Hippocampal formation (tissue), 2 donors: ENCODE measurements at places on chromosomes 11 and 22.

- no peak for DNase-seq
These were observed 50.6 kb downstream of the CYB5R2 start for GRCh38 chr11:7622721-7623120.

GRCh38 chr11:28514391-28514790 lies 406.2 kb downstream of the METTL15 start:
- DNase-seq, result no peak

- no peak for DNase-seq
These were observed at the start of gene TNNI2 for GRCh38 chr11:1838426-1839144. Gene TNNI2 (plus strand): TSS chr11:1838981. CDS start chr11:1839697, 716 bp downstream.

- no peak for DNase-seq
These were observed 277.1 kb downstream of the TTC28 start for GRCh38 chr22:28402539-28402938.

DNA sequence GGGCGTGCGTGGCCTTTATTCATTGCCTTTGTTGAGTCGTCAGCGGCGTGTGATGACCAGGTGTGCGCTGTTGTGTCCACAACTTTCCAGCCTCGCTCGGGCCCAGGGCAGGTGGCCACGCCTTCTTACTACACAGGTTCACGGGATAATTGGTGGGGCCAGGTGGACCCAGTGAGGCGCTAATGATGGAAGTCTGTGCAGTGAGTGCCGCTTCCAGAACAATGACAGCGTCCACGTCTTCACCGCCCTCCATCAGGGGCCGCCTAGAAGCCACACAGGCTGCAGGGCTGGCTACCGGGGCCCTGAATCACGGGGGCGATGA lies 1197.3 kb downstream of the BRD1 start:
- DNase-seq, result no peak

DNA sequence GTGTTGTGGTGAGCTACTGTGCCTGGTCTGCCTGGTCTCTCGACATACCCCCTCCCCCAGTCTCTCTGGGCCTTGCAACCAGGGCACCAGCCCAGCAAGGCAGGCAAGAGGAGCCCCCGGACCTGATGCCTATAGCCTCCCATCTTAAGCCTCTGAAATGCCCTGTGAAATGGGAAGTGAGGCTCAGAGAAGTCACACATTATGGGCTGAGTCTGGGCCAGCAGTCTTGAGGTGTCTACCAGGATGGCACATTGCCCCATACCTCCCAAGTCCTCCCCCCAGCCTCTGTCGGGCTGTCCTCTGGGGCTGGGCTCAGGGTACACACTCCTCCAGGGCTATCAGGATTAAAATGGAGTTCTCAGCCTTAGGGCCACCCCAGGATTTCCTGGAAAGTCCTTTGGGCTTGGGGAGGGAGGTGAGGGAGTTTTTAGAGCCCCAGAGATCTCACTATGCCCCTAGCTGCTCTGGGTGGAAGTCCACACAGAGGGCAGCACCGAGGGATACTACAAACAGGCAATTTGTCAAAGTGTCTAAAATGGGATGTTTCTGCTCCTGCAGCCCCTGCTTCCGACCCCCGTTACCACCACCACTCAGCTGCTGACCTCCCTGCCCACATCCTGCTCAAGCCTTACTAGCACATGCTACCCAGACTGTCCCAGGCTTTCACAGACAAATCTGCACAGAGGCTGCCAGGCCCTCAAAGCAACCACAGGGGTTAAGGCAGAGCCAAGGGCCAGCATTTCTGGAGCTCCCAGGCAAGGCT lies 3.1 kb upstream of the SH3BP1 start:
- DNase-seq, result no peak

DNA sequence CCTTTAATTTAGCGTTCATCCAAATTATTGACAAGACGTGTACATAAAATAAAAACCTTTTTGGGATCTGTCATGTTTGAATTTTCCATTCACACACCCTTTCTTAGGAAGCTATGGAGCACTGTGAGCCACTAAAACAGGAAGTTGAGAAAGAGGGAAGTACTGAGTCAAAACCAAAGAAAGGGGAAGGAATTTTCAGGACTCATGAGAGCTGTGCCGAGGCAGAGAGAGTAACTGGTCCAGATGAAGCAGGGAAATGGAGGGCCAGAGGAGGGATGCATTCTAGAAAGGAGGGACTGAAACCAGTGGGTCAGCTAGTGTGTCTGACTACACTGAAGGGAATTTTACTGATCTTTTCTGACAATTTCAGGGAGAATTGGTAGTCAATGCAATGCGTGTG lies 24.9 kb downstream of the APLP2 start:
- no peak for DNase-seq

- DNase-seq, result no peak
These were observed 25.8 kb upstream of the IL10RA start for GRCh38 chr11:117960406-117960805.

GRCh38 chr11:128310005-128310404 lies 277.4 kb downstream of the ETS1 start:
- DNase-seq, result no peak

DNA sequence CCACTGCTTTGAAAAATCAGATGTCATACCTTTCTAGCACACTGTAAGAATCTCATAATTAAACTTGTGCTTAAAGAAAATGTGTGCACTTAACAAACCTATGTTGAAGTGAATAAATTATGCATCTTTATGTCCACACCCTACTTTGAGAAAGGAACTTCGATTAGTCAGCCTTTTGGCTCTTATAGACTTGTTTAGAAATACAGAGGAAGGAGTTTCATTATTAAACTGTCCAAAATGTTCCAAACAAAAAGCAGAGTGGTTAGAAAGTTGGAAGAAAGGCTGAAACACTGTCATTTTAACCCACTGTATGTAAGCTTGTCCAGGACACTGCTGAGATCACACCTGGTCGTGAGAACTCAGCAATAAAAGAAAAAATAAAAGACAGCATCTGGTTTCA lies 863.2 kb upstream of the CHORDC1 start:
- DNase-seq, result no peak

- DNase-seq, result no peak
These were observed 19.2 kb downstream of the SERPIND1 start for GRCh38 chr22:20792966-20793728.

GRCh38 chr11:11387622-11388305 lies 34.7 kb upstream of the CSNK2A3 start:
- no peak for DNase-seq

- DNase-seq, result no peak
These were observed 34.8 kb upstream of the POU2AF1 start for GRCh38 chr11:111413849-111414248.

- peak; percentile 54 for DNase-seq
These were observed 13.8 kb downstream of the CARS1 start for GRCh38 chr11:3043315-3043871.

GRCh38 chr11:130611791-130612251 lies 163.4 kb downstream of the ADAMTS15 start:
- DNase-seq, result no peak

GRCh38 chr22:28923826-28924732 lies 40.7 kb downstream of the ZNRF3 start:
- no peak for DNase-seq

GRCh38 chr11:128227466-128227865 lies 359.9 kb downstream of the ETS1 start:
- DNase-seq, result no peak

GRCh38 chr11:57903441-57904123 lies 120.1 kb upstream of the OR9Q1 start:
- DNase-seq, result no peak

- DNase-seq, result no peak
These were observed 66.9 kb downstream of the ARFGAP2 start for GRCh38 chr11:47109727-47110246.

DNA sequence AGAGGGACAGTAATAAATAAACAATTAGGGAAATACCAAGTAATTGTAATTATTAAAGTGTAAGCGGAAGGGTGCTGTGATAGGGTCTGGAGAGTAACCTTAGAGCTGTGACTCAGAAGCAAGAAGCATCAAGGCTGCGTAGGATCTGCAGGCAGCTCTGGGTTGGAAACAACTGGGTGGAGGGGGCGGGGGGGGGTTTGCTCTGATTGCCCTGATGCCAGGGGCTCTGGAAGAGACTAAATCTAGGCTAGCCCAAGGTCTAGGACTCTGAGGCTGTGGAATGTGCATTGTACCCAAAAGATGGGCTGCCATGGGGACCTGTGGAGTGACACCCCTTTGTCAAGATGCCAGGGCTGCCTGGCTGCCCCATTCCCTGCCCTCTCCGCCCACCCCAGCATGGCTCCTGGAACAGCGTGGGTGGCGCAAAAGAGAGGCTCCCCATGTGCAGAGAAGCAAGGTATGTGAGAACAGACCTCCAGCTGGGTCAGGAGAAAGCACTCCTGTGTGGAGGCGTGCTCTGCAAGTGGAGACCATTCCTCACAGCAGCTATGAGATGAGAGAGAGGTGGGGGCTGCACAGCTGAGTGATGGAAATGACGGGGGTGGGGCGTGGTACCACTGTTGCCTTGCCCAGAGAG lies 101.1 kb upstream of the CRYBB3 start:
- no peak for DNase-seq

- no peak for DNase-seq
These were observed 77.5 kb upstream of the BID start for GRCh38 chr22:17851759-17852158.

- DNase-seq, result no peak
These were observed 29.3 kb upstream of the TCF20 start for GRCh38 chr22:42299586-42300258.

- no peak for DNase-seq
These were observed 14.5 kb upstream of the MRTFA start for GRCh38 chr22:40651057-40651456.

GRCh38 chr11:15969281-15969680 lies 387.1 kb downstream of the SOX6 start:
- DNase-seq, result peak; percentile 37

- no peak for DNase-seq
These were observed 936 bp downstream of the CECR2 start for GRCh38 chr22:17370026-17370765.

DNA sequence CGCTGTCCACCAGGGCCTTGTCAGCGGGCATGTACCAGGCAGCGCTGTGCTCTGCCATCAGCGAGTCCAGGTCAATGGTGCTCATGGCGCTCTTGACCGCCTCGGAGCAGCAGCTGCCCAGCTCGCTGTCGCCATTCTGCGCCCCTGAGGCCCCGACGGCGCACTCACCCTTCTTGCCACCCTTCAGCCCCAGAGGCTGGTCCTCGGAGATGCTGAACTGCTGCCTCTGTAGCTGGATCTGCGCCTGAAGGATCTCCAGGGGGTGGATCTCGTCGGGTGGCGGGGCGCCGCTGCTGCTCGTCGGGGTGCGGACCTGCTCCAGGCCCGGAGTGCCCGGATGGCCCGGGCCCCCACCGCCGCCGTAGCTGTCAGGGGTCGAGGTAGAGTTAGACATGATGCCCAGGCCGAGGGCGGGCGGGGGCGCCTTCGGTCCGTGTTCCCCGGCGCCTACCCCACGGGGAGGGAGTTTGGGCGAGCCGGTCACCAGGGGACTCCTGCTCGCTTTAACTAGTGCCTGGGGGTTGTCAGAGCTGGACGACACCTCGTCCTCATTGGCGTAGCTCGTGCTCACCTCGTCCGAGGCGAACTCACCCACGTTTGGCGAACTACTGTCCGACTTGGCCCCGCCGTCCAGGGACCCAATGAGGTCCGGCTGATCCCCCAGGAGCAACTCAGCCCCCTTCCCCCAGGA lies 4.6 kb downstream of the MN1 start:
- DNase-seq, result no peak

DNA sequence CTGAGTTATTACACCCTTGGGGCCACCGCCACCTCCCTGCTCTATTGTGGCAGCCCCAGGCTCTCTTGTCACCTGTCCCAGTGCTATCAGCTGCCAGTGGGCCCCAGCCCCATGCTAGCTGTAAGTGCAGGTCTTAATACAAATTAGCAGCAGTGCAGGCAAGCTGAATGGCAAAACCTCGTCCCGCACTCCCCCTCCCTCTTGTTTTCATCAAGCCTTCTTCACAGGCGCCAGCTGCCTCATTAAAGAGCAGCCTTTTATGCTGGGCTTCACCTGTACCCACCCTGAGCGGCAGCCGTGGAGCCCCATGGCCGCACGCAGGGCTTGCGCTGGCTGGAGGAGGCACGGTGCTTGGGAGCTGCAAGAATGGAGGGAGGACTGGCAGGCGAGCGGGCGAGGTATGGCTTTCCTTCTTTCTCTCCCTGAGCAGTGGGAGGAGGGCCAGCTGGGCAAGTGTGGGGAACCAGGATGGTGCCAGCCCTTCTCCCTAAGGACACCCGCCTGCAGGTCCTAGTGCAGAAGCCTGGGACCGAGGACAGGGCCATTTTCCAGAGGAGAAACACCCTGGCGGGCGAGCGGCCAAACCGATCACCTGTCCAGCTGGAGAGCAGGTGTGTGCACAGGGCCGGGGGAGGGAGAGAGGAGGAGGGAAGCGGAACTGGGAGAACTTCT lies 70.7 kb downstream of the FLI1 start:
- DNase-seq, result no peak

DNA sequence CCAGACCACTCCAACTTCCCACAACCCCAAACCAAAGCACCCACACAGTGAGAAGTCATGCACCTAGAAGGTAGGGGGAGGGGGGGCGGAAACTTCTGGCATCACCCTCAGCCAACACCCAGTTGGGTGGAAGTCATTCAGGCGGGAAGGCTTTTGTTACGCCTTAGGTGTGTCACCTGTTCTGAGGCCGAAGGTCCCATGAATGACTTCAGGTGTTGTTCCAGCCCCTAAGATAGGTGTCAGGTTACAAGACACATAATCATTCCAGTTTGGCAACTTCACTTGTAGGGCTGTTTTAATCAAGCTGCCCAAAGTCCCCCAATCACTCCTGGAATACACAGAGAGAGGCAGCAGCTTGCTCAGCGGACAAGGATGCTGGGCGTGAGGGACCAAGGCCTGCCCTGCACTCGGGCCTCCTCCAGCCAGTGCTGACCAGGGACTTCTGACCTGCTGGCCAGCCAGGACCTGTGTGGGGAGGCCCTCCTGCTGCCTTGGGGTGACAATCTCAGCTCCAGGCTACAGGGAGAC lies at the start of gene TMPRSS4:
TMPRSS4 (plus strand) TSS at position 325 of the 528 bp plus-strand sequence. CDS start 225 bp downstream, outside the sequence.
- no peak for DNase-seq

GRCh38 chr11:70034740-70035365 lies 43.3 kb upstream of the ANO1 start:
- no peak for DNase-seq

- no peak for DNase-seq
These were observed 11.2 kb upstream of the GLYATL1 start for GRCh38 chr11:58928107-58928499.

DNA sequence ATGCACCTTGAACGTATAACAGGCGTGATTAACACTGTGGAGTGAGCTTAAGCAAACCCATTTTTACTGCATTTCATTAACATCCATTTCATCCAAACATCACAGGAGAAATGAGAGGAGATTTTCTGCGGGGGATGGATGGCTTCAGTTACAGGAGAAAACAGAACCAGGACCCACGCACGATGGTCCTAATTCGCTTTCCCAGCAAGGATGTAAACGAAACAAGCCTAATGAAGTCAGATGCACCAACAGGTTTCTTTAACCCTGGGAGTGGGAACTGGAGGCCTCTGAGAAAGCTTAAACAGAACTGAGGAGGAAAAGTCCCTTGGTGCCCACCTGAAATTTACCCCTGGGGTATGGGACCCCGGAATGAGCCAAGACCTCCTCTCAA lies 2.7 kb downstream of the CADM1 start:
- no peak for DNase-seq

DNA sequence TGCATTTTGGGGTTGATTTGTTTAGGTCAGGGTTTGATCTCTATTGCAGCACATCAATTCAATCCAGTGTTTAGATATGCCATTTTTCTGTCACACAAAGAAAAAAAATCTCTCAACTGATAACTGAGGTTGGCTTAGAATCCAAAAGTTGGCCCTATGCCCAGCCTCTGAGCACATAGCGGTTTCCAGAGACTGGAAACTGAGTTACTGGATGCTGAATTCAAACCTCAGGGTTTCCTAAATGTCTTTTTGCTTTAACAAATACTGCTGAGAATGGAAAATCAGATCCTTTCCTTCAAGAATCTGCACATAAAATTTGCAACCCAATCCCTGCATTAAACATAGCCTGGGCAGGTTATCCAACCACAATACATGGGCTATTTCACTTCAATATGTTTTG lies 4.0 kb downstream of the P4HA3 start:
- DNase-seq, result no peak
